ENCODE measurements at places on chromosomes 13 and 19.
A peak's percentile ranks its signal among the peaks of the same experiment; 100 is the strongest.

GRCh38 chr13:65946387-65946786, 1283.7 kb downstream of the PCDH9 start:
- no peak for DNase-seq

GRCh38 chr19:45825917-45826893, 11.1 kb upstream of the RSPH6A start:
- no peak for DNase-seq

- no peak for DNase-seq
Observed at GRCh38 chr13:29434217-29434945, 161.1 kb downstream of the SLC7A1 start.

- peak; percentile 77 for DNase-seq
Observed at GRCh38 chr19:18304458-18305310, 18.2 kb downstream of the LSM4 start.

GRCh38 chr13:50800091-50800739, 43.3 kb downstream of the DLEU7 start:
- no peak for DNase-seq

Measured in activated T-helper 2 cell treated with anti-CD3 and anti-CD28 coated beads, Interferon-gamma antibody, Interleukin-2, Interleukin-4, amounts not matched to agents 10 μg/mL and 5 μg/mL and 100 μg/mL, durations not matched to agents 14 hours and 24 hours and 36 hours (primary cell).